ENCODE measurements at places on chromosomes 4 and X.

DNA sequence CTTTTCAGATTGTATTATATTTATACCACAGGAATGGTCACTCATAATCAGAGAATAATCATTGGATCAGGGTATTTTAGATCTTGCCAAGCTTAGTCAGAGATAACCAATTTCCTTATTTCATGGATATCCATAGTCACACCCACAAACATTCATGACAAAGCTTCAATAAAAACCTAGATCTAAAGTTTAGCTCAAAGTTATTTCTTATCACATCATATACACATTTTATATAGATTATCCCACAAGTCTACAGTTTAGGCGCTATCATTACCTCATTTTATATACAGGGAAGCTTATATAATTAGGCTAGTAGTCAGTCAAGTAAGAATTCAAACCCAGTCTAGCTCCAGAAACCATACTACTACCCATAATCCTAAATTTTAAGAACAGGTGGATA, 82.3 kb downstream of the SLC10A7 start:
- no peak for DNase-seq

GRCh38 chr4:8745005-8745790, 126.4 kb downstream of the HMX1 start:
- no peak for DNase-seq

DNA sequence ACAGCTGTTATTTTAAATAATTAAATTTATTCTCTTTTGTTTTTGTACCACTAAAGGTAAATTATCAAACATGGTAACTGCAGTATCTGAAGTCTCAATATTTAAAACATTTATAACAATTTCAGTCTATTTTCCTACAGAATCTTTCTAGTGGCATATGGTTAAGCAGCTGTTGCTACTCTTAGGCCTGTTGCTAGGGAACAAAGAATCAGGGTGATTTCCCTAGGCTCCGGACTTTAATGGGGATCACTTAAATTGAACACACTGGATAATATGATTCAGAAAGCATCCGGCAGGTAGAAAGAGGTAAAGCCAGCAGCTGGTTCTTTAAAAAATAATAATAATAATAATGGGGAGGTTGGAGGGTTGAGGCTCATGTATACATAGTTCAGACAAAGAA, 17.6 kb downstream of the FBXO8 start:
- DNase-seq = no peak

DNA sequence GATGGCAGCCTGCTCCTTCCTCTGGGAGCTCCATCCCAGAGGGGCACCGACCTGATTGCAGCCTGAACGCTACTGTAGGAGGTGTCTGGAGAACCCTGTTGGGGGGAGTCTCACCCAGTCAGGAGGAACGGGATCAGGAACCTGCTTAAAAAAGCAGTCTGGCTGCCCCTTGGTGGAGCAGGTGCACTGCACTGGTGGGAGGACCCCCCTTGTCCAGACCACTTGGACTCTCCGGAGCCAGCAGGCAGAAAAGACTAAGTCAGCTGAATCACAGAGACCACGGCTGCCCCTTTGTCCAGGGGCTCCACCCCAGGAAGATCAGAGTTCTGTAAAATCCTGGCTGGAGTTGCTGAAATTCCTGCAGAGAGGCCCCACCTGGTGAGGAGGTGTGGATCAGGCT, 67.3 kb upstream of the MAGEB18 start:
- DNase-seq = no peak

- DNase-seq = no peak
These were observed 82.6 kb downstream of the ANXA3 start for GRCh38 chr4:78634011-78634664.

GRCh38 chrX:75522565-75523431, at the start of gene ZDHHC15:
TSS of gene ZDHHC15 (minus strand) at chrX:75523037. CDS start at chrX:75523024, 13 bp downstream.
- DNase-seq = no peak

DNA sequence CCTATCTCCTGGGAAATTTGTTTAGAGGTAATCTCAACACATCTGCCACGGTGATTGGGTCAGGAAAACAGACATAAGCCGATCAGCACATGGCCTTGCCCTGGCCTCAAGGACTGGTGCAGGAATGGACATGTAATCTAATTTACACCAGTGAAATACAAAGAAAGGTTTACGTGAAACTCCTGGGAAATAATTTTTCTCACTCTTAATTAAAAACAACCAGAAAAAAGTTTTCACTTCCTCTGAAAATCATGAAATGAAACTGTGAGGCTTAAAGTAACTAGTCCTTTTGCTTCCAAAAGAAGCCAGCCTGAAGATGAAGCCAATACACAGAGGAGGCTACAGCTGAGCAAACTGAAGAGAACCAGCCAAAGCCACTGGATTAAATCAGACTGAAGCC, 154.1 kb upstream of the FAM241A start:
- DNase-seq = no peak

Measured in Calu3 (cell line).